NCI-H2081 treated with DMSO at 0.1 percent for 48 hours (cell line): ENCODE measurements at places on chromosomes 7 and 10.

- DNase-seq: no peak
These were observed 83.3 kb downstream of the NT5C2 start for GRCh38 chr10:103109821-103110220.

GRCh38 chr10:29959586-29959985 is 99.8 kb downstream of the JCAD start:
- no peak for DNase-seq

GRCh38 chr10:84540022-84540616 is 211.7 kb downstream of the CCSER2 start:
- DNase-seq: no peak

GRCh38 chr10:107727767-107728317 is 563.3 kb upstream of the SORCS1 start:
- no peak for DNase-seq

- no peak for DNase-seq
These were observed 216.1 kb upstream of the ZMIZ1 start for GRCh38 chr10:78852466-78853240.

GRCh38 chr7:94656658-94656924 is 658 bp upstream of the SGCE start:
- DNase-seq: no peak

DNA sequence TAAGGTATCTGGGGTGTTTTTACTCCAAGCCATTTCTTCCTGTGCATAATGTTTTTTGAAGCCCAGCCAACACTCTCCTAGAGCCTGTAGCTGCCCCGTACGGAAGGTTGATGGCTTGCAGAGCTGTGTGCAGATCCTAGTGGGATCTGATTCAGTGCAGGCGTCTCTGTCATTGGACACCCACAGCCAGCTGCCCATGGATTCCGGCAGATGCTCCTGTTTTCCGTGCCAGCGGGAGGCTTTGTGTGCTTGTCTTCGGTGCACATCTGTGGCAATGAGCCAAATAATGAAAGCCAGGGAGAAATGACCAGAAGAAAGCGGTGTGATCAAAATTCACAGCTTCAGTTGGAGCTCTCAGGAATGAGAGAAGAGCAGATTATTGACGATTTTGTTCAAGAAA is 426.4 kb downstream of the TYW1 start:
- DNase-seq: no peak

GRCh38 chr10:110833941-110834628 is 37.6 kb upstream of the PDCD4 start:
- no peak for DNase-seq
